ENCODE measurements at places on chromosomes 11 and 22.

DNA sequence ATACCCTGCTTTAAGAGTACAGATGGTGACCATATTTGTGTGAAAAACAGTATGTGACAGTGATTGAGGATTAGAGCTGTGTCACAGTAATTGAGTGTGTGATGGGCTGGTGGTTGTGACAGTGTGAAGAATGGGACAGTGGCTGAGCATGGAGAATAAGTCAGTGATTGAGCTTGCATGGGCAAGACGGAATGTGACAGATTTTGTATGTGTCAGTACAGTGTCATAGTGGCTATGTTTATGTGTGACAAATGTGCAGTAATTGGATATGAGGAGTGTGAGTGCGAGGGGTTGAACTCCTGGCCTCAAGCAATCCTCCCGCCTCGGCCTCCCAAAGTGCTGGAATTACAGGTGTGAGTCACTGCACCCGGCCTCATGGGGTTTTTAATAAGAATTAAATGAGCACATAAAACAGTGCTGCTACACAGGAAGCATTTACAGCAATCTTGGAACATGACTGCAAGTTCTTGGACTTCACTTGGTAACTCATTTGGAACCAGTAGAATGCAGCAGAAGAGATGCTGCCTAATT is 583 bp upstream of the RRAS2 start:
- no peak for DNase-seq

- DNase-seq: no peak
Measured at GRCh38 chr11:71502871-71503435, 24.1 kb upstream of the KRTAP5-7 start.

DNA sequence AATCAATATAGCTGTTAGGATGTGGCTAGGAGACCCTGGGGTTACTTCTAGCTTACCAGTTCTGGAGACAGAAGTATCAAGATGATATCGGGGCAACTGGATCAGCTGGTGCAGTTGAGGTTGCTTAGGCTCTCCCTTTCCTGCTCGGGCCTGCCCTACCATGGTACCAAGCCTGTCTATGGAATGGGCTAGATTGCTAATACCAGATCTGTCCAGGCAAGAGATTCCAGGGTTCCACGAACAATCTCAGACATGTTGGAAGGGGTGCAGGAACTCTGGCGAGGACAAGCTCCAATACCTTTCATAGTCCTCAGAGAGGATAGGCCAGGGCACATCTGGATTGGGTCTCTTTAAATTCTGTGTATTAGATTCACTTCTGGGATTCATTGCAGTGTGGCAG is 53.8 kb downstream of the ADM start:
- DNase-seq: no peak

DNA sequence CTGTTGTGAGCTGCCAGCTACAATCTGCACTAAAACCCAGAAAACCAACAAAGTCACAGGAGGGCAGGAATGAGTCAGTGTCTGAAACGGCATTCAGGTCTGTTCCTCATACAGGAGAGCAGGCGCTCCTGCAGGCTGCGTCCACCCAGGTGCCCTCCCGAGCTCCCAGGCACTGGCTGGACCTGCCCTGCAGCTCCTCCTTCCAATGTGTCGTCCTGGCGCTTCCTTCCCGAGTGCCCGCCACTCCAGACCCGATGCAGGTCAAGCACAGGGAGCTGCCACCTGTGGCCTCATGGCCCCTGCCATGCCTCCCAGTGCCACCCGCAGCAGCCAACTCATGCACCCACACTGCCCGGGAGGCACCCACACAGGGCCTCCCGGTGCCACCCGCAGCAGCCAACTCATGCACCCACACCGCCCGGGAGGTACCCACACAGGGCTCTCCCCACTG is 12.0 kb downstream of the BRD1 start:
- DNase-seq: no peak

DNA sequence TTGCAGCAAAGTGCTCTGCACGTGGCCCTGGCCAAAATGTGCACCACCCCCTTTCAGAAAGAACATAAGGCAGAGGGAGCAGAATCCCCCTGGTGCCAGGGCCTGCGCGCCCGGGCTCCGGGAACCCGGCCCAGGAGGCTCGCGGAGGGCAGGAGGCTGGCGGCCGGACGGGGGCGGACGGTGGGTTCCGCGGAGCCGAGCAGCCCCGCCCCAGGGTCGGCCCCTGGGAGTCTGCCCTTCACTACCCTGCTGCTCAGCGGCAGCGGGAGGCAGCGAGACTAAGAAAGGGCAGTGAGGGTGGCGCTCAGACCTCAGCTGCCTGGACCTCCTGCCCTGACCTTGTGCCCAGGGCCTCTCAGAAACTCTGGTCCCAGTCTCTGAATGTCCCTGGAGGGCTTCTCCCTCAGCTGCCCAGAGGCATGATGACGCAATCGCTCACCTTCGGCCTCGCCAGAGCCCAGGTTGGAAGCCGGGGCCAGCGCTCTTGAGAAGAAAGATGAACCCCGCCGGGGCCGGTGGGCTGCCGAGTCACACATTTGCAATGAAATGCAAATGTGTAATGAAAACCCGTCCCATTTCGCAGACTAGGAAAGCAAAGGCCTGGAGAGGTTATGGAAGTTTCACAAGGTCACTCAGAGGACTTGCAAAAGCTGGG is 1.1 kb upstream of the CLMP start:
- DNase-seq: no peak

GRCh38 chr11:57313071-57313787 is 11.5 kb downstream of the TNKS1BP1 start:
- DNase-seq: no peak

DNA sequence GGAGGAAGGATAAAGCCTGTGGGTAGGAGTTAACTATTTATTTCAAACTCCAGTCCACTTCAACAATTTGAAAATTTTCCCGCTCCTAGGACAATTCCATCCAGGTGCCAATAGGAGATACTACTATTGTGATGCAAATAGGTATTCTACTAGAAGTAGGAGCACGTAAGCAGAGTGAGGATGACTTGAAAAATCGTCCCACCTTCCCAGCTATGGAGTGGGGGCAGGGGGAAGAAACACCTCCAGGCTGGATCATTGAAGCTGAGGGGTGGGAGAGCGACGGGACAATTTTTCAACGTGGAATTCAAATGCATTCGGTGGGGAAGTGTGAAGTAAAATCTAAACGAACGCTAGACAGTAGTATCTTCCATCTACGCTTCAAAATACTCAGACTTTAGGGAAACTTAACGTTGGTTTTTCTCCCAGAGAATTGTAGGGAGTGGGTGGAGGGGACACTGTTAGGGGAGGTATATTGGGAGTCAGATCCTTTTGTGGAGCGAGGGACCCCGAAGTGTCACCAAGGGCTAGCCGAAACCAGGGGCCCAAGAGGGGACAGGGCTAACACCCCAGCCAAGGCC is 523 bp upstream of the ARHGAP42 start:
- DNase-seq: no peak

DNA sequence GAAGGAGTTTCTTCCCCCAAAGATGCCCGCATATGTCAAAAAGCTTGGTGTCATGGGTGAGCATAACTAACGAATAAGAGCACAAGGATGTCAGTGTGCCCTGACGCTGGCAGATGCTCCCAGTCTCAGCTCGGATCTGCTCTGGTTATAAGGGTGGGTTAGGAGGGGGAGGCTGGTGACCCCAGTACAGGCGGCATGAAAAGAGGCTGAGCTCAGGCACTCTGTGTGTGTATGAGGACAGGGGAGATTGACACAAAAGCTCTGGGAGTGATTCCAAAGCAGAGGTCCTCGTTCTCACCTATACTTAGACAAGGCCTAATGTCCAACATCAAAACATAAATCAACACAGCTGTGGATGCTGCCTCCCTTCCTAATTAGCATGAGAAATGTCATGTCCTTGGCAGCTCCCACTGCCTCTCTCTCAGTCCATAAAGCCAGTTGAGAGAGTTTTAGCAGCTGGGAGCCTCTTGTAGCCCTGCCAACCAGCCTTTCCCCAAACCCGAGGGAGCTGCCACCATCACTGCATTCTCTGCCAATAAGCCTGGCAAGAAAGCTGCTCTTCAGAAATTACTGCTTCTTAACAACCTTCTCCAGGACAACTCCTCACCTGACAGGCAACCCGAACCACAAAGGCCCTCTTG is 59.8 kb downstream of the SC5D start:
- DNase-seq: no peak

DNA sequence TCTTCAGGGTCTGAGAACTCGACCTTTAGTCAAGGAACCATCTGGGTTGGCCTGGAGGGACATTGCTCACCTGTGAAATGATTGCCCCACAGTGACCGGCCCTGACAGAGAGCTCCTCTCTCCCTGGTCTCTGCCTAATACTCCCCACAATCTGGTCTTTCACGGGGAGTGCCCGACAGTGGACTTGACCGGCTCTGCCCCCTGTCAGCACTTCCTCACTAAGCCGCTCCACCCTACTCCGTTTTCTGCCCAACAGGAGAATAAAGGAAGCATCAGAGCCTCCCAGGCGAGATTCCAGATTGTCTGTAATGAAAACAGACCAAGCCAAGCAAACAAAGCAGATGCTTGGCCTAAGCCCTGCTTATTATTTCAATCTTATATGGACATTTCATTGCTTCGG is 87.8 kb downstream of the FBXO7 start:
- DNase-seq: no peak

DNA sequence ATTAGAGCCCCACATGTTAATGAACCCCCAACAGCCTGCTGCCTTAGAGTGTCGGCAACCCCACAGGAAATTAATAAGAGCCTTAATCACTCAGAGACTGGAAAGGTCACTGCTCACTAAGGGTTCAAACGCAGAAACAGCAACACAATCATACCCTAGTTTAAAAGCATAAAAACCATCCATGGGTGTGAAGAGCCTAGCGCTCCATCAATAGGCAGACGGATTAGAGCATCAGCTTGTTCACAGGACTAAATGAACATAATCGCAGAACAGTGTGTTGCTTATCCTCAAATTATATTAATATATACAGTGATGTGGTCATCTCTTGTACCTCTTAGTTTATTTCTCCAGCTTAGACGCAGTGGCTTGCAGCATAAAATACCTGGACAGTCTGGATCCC is 720.7 kb downstream of the OPCML start:
- no peak for DNase-seq

GRCh38 chr22:49574881-49575702 is 252.6 kb downstream of the BRD1 start:
- no peak for DNase-seq

GRCh38 chr22:29030618-29031226 is 30.9 kb downstream of the C22orf31 start:
- DNase-seq: no peak

- DNase-seq: no peak
Measured at GRCh38 chr11:22190827-22191463, 1.9 kb upstream of the ANO5 start.
